ENCODE measurements at places on chromosomes 4 and X.

DNA sequence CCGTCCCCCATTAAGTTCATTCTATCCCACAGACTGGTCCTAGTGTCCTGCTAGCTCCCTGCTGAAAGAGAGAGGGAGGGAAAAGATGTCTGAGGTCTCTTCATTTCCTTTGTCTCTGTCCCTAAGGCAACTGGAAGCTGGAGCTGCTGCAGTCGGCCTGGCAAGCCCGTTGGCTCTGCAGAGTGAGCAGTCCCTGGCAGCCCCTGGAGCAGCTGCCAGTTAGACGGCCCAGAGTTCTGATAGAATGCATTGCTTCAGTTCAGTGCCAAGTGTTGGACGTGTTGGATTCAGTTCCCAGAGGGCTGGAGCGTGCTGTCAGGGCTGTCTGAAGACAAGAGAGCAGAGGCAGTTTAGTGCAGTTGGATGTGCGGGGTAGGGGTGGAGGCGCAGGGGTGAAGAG is 975 bp downstream of the KCNE5 start:
- DNase-seq = no peak

DNA sequence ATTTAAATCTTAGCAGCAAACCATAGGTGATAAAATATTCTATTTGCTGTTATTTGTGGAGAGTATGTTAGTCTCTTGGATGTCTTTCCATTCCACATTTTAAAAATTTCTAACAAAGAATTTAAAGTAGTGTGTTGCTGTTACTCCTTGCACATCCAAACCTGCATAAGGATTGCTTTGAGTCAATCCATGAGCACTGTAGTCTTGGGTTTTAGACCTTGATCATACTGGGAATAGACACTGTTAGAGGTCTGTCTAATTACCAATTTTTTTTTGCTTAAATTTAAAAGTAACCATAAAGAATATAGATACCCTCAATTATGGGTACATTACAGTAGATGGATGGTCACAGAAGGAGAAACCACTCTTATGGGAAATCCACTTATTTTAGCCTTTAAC is 1.5 kb downstream of the AFP start:
- no peak for DNase-seq

DNA sequence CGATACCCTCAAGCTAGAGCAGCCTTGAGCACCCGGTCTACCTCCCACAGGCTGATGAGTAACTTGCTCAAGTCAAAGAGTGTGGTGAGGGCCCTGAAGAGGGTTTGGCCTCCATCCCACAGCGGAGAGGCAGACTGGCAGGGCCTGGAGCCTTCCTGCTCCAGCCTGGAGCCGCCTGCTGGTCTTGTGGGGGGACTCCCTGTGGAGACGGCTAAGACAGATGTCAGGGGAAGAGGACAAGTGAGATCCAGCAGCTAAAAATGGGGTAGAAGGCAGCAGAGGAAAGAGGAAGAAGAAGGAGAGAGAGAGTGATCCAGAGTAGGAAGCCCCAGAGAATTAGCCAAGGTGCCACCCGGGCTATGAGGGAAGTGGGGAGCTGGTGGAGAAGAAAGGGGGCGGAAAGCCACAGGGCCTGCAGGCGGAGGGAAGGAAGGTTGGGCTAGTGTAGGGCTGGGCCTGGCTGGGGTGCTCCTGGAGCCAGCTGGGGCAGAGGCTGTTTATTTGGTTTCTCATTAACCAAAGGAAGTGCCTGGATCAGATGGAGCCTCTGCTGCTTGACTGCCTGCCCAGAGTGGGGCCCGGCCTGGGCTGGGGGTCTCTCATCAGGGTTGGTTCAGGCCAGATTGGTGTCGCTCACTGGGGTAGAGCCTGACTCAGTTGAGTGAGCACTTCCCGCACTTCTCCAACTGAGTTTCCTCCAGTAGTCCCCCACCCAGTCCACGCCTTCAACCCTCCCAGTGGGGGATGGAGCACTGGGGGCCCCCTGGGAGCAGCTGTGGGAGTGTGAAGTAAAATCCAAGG is 14.2 kb downstream of the EFNB1 start:
- DNase-seq = no peak

GRCh38 chrX:136662104-136662503 is 14.1 kb downstream of the CD40LG start:
- DNase-seq = no peak

GRCh38 chrX:47206316-47206715 is 12.2 kb upstream of the CDK16 start:
- DNase-seq = no peak

GRCh38 chrX:86829786-86830185 is 681.5 kb downstream of the DACH2 start:
- DNase-seq = no peak

GRCh38 chr4:146640465-146641061 is 1.9 kb downstream of the POU4F2 start:
- DNase-seq = no peak

DNA sequence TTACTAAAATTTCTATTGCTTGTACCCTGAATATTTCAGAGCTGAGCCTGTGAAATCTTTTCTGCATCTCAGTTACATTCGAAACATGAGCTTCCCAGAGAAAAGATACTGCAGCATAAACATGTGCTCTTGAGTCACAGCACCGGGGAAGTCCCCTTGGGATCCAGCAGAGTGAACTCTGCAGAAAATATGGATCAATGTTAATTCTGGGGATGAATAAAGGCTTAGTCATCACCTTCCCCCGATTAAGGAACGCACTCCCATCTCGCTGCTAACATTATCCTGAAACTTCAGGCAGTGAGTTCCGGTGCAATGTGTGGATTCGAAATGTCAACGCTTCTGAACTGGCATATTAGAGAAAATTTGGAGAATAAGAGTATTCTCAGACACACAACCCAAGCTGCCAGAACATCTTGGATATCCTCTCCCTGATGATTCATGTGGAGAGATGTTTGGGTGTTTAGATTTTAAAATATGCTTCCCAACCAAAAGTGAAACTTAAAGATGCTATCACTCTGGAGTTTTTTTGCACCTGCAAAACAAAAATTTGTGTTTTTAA is 90.8 kb downstream of the IRF2 start:
- DNase-seq = no peak

Data from activated CD8-positive, alpha-beta memory T cell treated with anti-CD3 and anti-CD28 coated beads for 4 hours (primary cell).